ENCODE measurements at places on chromosomes 7 and 10.

DNA sequence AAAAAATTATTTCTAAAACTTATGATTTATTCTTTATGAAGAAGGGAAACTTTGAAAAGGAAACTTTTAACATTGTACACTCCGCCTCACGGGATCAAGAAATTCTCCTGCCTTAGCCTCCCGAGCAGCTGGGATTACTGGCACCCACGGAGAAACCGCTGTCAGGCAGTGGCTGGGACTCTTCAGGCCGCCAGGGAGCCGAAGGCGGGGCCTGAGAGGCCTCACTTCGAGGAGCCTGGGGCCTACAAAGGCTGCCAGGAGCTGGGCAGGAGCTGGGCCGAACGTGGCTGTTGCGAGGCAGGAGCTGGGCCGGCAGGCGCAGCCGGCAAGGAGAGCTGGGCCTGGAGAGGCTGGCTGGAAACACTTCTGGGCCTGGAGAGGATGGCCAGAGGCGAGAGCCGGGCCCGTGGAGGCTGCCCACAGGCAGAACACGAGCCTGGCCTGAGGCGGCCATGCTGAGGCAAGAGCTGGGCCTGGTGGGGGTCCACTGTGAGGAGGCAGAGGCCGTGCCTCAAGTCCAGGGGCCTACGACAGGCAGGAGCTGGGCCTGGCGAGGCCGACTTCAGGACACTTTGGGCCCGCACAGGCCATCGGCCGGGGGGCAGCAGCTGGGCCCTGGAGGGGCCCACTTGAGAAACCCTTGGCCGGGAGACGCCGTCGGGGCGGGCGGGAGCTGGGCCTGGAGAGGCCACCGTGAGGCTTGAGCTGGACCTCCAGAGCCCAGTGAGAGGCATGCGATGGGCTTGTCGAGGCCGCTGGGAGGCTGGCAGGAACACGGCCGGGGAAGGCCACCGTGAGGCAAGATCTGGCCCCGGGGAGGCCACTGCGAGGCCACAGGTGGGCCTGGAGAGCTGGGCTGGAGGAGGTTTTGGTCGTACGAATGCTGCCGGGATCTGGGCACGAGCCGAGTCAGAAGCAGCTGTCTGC is 23.7 kb downstream of the MDH2 start:
- no peak for DNase-seq

DNA sequence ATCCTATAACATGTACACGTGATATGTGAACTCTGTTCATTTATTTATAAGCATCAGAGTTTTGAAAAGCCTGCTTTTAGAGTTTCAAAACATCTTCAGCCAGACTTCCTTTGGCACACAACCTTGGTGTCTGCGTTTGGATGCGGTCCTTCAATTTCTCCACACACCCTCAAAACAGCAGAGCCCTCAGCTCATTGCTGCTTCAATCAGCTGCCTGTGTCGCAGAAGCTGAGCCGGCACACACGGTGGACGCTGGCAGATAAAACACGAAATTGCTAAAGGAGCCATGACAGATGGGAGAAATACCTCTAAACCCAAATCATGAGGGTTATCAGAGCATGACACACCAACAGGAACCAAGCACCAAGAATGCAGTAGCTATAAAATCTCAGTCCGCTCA is 396.4 kb upstream of the AKR1E2 start:
- no peak for DNase-seq

DNA sequence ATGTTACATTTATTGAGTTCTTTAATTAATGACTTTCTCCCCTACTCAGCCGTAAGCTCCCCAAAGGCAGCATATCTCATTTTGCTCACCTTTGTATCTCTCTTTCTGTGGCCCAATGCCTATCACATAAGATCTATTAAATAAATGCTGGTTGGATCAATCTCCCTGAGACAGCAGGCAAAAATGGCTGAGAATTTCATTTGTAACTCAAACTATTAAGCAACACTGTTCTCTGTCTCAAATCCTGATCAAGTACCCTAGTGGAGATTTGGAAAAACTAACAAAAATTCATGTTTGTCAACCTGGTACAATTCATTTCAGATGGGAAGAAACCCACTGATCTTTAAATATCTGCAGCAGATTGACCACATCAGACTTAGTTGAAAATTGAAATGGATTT is 127.4 kb downstream of the ZFAND4 start:
- no peak for DNase-seq

DNA sequence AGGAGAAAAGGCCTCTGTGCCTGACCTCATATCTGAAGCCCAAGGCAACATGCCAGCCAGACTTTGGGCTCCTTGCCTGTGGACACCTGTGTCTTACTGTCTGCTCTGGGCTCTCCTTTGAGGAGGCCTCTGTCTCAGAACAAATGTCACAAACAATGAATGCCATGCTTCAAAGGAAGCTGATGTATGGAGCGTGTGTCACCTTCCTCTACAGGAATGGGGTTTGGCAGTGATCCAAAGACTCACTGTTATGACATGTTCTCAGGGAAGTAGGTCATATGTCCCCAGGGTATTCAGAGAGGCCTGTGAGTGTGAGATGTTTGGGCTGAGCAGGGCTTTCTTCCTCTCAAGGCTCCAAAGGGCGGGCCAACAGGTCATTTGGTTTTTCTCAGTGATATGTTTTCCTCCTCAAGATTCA is 38.4 kb downstream of the PTPRE start:
- peak; percentile 7 for DNase-seq

- no peak for DNase-seq
Measured at GRCh38 chr7:159040912-159041711, 103.6 kb downstream of the VIPR2 start.

DNA sequence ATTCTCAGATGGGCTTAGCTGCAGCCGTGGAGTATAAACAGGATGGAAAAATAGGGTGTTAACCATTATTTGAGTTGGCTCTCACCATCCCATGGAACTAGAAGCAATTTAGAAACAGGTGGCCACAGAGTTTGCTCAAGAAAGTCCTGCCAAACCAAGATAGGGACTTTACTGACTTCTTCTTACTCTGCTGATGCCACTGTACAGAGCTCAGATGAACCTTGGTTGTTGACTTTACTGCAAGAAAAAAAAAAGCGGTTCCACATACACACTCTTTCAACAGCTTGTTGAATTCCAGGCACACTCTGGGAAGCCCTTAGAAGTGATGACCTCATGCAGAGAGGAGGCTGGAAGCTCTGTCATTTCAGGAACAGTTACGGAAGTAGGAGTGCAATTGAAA is 753.4 kb downstream of the NRG3 start:
- no peak for DNase-seq

DNA sequence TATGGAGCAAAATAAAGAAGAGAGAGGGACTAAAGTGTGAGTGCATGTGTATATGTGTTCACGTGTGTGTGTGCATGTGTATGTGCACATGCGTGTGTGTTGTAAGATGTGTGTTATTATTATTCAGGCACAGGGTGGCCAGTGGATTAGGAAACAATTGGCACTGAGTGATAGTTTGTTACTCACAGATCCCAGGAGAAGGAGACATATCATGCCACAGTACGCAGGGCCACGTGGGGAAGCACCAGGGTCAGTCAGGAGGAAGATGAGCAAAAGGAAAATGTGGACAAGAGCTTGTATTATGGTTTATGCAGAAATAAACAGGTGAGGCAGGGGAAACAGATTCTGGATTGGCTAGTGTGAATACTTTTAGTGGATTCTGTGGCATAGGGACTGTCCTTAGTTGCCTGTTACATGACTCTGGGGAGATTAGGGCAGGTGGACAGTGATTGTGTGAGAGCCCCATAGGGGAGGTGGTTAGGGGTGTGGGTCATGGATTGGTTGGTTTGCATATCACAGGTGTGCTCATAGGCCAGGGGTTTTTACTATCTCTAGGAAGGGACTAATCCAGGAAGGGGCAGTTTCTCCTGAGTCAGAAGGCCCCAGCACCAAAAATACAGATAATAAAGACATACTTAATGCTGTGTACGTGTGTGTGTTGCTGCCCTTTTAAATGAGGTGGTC is 90.0 kb downstream of the PLXDC2 start:
- DNase-seq = no peak

GRCh38 chr10:19777806-19778205 is 38.4 kb upstream of the PLXDC2 start:
- DNase-seq = no peak

GRCh38 chr7:7738622-7739021 is 20.2 kb upstream of the RPA3 start:
- DNase-seq = no peak

- DNase-seq = no peak
Measured at GRCh38 chr10:23343591-23344240, 881 bp downstream of the C10orf67 start.

- no peak for DNase-seq
Measured at GRCh38 chr10:87642988-87643387, 16.7 kb upstream of the PAPSS2 start.

DNA sequence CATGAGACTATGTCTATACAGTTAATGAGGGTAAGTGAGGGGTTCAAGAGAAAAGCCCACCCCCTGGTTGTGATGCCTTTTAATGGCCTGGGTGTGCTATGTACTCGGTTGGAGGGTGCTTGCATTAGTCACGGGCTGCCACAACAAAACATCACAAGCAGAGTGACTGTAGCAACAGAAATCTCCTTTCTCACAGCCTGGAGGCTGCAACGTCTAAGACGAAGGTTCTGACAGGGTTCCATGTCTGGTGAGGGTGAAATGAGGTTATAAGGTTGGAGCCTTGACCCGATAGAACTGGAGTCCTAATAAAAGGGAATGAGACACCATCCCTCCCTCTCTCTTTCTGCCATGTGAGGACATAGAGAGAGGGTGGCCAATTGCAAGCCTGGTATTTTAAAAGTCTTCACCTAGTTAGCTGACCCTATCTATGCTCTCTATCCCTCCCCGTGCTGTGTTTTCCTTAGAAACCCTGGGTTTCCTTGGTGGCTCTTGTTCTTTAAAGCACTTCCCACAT is 126.0 kb upstream of the GDF10 start:
- DNase-seq = no peak

DNA sequence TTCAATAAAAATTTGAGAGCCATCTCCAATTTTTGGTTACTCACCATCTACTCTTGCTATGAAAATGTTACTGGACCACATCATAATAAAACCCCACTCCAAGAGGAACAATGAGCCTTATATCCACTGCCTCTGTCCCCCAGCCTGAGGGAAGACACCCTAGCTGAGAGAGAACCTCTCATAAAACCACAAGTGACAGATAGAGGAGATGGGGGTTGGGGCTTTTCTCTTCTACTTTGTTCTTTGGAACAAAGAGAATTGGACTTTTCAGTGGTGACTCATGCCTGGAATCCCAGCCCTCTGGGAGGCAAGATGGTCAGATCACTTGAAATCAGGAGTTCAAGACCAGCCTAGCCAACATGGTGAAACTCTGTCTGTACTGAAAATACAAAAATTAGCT is 27.6 kb upstream of the TAS2R16 start:
- DNase-seq = no peak

- no peak for DNase-seq
Measured at GRCh38 chr10:79024296-79024695, 44.5 kb upstream of the ZMIZ1 start.

- peak; percentile 68 for DNase-seq
Measured at GRCh38 chr7:135716677-135717238, 11.2 kb downstream of the SLC13A4 start.

GRCh38 chr7:23273141-23273599 is 26.0 kb upstream of the MALSU1 start:
- peak; percentile 81 for DNase-seq

DNA sequence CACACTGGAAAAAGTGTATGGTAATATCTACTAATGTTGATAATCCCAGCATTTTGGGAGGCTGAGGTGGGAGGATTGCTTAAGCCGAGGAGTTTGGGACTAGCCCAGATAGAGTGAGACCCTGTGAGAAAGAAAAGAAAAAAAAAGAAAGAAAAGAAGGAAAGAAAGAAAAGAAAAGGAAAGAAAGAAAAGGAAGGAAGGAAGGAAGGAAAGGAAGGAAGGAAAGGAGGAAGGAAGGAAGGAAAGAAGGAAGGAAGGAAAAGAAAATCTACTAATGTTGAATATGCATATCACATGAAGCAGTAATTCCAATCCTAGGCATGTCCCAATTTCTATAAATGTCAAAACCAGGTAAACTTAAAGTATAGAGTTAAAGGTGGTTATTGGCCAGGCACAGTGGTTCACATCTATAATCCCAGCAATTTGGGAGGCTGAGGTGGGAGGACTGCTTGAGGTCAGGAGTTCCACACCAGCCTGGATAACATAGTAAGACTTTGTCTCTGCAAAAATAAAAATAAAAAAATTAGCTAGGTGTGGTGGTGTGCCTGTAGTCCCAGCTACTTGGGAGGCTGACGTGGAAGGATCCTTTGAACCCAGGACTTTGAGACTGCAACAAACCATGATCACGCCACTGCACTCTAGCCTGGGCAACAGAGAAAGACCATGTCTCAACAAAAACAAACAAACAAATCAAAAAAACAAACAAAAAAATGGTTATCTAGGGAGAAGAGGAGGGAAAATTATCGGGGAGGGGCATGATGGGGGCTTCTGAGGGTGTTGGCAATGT is 5.2 kb upstream of the KAZALD1 start:
- DNase-seq = no peak

DNA sequence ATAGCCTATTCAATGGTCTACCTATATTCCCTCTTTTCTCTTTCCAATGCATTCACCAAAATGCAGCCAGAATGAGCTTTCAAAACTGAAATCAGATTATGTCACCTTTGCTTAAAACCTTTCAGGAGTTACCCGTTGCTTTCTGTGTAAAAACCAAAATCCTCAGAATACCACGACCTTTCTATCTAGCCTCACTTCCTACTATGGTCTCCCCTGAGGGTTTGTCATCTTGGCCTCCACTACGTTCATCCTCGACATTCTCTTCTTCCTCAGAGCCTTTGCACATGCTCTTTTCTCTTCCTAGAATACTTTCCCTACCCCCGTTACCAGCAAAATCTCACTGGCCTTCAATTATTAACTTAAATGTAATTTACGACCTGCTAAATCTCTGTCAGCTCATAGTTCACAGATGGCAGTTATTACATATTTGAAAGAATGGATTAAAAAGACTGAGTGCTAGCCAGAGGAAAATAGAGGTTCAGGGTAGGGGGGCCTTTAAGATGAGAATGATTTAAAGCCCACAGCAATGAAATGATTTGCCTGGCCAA is 380.8 kb upstream of the C7orf33 start:
- no peak for DNase-seq

DNA sequence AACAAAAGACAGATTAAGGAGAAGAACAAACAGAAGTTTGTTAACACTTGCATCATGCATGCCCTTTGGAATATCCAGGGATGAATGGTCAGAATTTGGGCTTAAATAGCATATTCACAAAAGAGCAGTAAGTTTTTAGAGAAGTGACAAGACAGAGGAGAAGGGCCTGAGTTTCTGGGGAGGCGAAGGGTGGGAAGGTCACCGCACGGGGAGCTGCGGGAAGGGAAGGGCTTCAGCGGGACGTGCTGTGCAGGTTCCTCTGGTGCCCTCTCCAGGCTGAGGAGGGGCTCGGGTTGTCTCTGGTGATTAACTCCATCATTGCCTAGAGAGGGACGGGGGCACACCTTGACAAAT is 10.4 kb upstream of the ZNF22 start:
- DNase-seq = no peak

DNA sequence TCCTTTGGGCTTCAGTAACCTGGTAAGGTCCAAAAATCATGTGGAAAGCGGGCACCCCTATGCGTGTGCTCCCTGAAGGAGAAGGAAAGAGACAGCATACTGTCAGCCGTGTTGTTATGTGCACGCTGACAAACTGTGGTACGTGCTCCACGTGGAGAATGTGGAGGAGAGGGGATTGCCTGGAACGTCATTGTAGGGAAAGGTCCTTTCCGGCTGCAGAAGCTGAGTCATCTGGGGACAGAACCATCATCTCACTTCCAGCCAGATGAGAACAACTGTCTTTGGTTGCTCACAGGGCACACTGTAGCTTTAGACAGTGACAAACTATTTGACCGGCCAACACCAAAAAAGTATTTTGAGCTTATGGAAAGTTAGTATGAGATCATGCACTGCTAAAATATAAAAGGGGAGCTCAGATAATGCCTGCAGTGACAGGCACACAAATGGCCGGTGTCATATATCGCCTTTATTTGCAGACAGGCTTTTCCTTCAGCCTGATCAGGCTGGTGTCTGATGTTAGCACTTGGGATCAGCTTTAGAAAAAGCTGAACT is 38.8 kb upstream of the GRB10 start:
- no peak for DNase-seq
